ENCODE measurements at places on chromosomes 7 and 10.

GRCh38 chr10:67783606-67784294, 54.2 kb downstream of the DNAJC12 start:
- DNase-seq = no peak

GRCh38 chr7:123771256-123771655, 22.5 kb upstream of the WASL start:
- no peak for DNase-seq

DNA sequence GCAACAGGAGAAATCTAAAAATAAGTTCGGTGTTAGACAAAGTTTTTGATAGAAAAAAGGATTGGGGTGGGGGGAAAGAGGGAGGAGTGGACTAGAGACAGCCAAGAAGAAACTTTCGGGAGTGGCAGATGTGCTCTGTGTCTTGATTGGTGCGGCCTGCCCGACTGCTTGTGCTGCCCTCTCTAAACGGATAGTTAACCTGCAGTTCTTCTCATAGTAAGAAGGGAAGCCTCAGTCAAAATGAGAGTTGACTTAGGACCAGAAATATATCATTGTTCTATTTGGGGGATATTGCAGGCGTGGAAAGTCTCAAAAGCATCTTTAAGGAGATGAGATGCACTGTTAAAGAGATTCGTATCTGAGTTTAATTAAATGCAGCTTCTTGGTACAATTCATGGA, 39.3 kb downstream of the UBE3C start:
- no peak for DNase-seq

- DNase-seq = no peak
These were observed 38.8 kb downstream of the ABI1 start for GRCh38 chr10:26821699-26822570.

GRCh38 chr7:106629516-106629915, 31.4 kb downstream of the CCDC71L start:
- DNase-seq = no peak

DNA sequence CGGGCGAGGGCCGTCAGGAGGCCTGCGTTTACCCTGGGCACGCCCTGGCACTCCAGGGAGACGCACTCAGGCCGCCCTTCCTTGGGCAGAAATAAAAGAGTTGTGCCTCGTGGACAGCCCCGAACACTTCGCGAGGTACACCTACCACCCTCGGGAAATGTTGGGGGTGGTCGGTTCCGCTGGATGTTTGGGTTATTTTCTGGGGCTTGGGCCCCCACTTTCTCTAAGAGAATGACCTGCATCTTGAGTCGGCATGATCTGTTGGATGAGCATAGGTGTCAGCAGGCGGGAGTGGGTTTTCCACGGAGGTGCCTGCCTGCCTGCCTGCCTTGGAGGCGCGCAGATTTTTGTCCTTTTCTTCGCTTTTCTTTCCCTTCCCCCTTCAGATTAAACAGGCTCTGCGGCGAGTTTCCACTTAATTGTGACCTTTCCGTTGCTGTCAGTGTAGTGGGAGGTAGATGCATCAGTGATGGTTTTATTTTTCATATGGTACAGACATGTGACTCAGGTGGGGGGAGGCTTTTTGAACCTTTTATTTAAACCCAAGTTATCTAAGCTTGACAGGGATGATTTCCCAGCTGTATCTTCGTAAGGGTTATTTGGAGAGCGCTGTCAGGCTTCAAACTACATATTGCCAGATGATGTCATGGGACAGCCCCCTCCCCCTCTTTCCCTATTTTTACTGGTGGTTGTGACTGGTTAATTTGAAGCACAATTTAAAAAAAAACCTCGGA, 661 bp downstream of the HECTD2 start:
- no peak for DNase-seq

- DNase-seq = no peak
These were observed 278.9 kb downstream of the HPSE2 start for GRCh38 chr10:98956576-98957260.

DNA sequence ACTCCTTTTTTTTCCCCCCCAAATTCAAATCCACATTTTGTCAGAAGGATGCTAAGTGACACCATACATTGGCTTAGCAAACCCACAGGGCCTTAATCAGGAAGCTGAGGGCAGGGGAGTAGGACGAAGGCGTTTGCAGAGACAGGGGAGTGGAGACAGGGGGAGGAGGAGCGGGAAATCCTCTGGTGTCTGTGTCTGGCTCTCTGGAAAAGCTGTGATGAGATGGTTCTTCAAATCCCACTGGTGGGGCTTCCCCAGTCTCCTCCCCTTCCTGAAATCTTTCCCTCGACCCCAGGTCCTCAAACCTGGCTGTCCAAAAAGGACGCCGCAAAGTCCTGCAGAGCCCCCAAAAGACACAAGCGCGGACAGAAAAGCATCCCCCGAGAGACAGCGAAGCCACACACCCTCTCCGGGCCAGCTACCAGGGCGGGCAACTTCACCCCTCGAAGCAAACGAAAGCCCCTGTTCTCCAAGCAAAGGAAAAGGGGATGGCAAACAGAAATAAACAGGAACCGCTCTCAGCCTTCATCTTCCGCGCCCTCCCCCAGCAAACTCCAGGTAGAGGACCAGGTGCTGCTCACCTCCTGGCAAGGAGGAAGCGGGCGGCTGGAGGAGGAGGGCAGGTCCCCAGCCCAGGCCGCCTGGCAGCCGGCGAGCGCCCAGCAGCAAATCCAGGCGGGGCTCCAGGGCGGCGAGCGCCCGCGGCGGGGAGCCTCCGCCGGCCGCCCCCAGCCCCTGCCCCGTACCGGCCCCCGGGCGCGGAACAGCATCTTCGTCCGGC, 520 bp downstream of the ELAPOR2 start:
- DNase-seq = no peak

- DNase-seq = no peak
These were observed 24.8 kb downstream of the STYXL1 start for GRCh38 chr7:76023002-76023401.

DNA sequence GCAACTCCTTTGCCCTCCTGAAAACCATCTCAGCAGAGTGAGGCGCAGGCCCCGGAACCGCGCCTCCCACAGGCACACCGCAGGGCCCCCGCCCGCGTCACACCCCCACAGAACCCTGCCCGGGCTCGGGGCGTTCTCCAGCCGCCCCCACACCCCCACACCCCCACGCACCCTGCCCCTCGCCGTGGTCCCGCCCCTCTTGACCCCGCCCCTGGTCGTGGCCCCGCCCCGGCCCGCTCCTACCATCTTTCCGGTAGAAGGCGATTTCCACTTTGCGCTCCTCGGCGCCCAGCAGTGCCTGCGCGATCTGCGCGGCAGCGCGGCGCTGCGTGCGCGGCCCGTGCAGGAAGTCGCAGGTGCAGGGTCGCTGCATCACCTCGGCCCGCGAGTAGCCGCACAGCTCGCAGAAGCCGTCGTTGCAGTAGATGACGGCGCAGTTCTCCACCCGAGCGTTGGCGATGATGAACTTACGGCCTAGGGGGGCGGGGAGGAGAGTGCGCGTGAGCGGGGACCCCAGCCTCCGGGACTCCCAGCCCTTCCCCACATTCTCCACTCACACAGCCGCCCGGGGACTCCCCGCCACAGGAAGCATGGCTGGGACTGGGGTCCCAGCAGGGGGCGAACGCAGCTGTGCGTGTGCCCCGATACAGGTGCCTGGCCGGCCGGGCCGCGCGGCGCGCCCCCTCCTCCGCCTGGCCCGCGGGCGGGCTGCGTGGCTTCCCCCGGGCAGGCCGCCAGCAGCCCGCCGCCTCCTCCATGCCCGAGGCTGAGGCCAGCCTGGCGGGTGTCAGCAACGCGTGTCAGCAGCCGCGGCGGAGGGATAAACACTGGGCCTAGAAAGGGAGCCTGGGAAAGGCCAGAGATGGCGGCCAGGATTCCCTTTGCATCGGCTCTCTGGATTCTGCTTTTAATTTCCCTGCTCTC, 3.4 kb downstream of the KCNH2 start:
- peak; percentile 65 for DNase-seq

DNA sequence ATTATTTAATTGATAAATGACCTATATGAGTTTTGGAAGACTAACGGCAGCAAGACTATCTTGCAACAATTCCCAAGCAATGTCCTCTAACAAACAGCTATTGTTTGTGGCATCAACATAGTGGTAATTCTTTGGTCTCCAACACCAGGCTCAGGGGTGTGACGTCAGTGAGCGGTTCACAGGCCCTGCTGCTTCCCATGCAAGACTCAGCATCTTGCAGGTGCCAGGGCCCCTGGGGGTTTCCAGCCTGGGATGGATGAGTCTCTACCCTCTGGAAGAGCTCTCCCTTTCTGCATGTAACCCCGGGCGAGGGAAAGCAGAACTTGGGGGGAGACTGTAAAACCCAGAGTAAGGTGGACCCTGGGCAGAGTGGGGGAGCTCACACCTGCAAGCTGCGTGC, 164.7 kb downstream of the ACTR3B start:
- no peak for DNase-seq

DNA sequence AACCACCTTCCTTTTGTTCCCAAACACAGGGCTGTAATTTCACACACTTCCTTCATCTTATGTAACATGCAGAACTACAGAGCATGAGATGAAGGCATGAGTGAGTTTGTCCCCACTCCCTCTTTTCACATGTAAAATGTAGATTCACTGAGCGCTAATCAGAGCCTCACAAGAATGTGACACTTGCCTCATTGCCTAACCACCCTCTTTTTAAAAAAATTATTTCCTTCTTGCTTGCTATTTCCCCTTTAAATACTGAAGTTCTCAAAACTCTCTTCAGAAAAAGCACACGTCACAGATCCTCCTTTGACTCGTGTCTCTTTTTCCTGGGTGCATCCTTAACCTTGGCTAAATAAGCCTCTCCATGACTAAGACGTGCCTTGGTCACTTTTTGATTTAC, 121.2 kb upstream of the TARP start:
- no peak for DNase-seq

- no peak for DNase-seq
These were observed 80.6 kb downstream of the MGMT start for GRCh38 chr10:129547608-129548007.

- DNase-seq = no peak
These were observed 14.9 kb upstream of the EZH2 start for GRCh38 chr7:148898845-148899484.

DNA sequence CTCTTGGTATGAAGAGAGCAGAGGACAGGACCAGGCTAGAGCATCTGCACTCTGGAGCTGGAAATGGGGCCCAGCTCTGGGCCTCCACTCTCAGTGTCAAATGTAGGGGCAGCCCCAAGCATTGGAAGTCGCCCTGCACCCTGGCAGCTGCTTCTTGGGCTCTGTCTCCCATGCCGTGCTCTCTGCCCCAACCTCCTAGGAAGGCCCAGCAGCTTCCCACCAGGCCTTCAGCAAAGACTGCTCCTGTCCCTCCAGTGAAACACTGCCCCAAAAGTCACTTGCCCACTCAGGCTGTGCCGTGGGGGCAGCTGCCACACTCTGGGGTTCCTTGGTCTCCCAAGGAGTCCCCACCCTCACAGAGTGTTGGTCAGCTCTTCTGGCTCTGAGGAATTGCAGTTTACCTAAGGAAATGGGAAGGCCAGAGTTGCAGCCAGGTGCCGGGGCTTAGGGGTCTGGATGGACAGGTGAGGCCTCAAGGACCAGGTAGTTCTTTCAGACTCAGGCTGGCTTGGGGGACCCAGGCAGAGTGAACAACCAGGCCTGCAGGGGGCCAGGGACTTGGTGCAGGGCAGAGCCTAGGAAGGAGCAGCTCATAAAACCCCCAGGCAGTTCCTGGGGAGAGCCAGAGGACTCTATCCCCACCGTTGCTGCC, 9.4 kb upstream of the OPN4 start:
- DNase-seq = no peak

DNA sequence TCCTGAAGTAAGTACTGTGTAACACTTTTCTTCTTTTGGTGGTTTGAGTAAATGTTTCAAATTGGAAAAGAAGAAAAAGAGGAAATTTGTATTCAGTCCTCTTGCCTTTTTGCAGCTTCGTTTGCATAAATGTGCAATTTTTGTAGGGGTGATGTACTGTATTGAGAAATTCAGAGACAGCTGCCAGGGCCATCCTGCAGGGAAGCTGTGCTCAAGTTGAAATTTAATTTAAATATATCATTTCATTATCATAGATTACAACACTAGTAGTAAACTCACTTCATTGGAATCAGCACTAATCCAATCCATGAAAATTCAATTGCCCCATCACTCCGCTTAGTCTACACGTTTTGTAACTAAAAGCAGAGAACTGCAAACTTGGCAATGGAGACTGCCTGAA, 415.4 kb downstream of the DNAJB9 start:
- DNase-seq = no peak

DNA sequence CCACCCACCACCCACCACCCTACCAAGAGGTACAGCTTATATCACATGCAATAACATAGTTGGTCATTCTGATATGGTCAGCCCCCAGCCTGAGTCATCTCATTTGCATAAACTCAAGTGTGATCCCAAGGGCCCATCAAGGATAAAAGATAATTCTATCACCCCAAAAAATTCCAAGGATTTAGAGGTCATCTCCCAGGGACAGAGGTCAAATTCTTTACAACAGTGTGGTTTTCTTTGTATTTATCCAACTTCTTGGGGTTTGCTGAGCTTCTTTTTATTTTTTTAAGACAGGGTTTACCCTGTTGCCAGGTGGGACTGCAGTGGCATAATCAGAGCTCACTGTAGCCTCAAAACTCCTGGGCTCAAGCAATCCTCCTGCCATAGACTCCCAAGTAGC, 9.4 kb upstream of the GTPBP10 start:
- no peak for DNase-seq

DNA sequence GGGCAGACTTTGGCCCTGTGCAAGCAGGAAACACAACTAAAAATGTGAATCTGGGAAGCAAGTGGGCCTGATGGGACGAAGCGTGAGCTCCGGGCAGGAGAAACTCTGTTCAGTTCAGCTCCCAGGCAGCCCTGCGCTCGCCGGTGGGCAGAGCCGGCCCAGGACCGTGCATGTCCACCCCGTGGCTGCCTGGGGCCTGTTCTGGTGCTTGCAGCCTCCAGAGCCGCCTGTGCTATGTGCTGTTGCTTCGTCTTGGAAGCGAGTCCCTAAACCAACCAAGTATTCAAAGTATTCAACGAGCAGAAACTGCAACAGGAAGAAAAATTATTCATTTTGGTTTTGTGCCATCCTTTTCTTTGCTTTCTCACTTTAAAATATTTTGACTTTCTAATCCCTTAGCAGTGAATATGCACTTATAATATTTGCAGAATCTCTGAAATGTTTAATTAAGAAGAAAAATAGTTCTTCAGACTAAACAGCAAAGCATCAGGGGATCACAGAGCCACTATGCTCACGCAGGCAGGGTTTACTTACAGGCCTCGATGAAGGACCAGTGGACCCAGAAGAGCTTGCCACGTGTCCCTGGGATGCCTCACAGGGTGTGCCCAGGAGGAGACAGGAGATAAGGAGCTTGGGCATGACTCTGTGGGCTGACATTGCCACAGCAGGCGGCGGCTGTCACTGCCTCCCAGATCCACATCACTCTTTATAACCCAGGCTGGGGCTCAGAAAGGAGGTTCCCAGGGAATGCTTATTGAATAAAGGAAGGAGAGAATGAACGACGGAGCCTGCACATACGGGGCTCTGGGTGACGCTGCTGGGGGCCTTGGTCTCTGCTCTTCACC, 45.6 kb downstream of the VIPR2 start:
- no peak for DNase-seq

DNA sequence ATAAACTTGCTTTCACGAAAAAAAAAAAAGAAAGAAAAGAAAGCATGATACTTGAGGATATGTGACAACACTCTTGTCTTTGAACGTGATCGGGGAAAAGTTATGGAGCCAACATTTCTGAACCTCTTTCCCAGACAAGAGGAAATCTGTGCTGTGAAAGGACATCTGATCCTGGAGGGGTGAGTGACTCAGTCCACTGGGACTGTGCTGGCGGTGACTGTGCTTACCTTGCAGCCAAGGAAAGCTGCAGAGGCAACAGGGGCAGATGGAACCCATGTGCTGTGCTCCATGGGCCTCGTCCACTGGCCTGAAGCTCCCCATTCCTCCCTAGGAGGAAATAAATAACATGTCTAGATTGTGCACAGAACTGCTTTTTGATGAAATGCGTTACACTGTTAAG, 116.5 kb upstream of the RAB11FIP2 start:
- DNase-seq = no peak
